ENCODE measurements at places on chromosomes 16 and 17.

- DNase-seq = no peak
Observed at GRCh38 chr16:3881499-3881990, 1.0 kb upstream of the CREBBP start.

GRCh38 chr16:84726079-84726668 lies 26.4 kb downstream of the USP10 start:
- peak; percentile 84 for DNase-seq

GRCh38 chr16:72847187-72848027 lies 200.5 kb downstream of the ZFHX3 start:
- no peak for DNase-seq

DNA sequence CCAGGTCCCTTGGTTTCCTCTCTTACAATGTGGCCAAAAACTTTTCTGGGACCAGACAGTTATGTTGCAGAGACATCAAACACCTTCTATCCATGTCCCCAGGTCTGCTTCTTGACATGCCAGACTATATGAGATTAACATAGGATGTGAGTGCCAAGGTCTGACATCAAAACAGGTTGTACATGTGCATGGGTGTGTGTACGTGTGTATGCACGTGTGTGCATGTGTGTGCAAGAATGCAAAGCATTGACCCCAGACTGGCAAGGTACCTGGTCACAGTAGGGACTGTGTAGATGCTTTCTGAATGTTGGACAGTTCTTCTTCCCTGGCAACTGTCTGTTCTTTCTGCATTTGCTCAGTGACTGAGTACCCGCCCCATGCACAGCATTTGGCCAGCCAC lies 85.6 kb downstream of the NDE1 start:
- DNase-seq = no peak

DNA sequence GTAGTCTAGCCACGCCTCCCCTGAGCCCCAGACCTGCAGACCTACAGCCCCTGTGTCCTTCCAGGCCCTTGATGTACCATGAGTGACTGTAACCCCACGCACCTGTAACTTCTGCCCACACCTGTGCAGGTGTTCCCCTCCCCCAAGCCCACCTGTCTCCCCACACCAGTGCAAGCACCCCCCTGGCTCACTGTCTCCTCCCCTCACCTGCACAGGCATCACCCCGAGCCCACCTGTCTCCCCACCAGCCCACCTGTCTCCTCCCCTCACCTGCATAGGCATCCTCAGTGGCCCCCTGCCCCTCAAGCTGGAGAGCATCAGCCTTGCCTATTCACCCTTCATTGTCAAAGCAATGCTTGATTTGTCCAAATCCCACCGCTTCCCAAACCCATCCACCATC lies 32.3 kb upstream of the ZC3H18 start:
- no peak for DNase-seq

DNA sequence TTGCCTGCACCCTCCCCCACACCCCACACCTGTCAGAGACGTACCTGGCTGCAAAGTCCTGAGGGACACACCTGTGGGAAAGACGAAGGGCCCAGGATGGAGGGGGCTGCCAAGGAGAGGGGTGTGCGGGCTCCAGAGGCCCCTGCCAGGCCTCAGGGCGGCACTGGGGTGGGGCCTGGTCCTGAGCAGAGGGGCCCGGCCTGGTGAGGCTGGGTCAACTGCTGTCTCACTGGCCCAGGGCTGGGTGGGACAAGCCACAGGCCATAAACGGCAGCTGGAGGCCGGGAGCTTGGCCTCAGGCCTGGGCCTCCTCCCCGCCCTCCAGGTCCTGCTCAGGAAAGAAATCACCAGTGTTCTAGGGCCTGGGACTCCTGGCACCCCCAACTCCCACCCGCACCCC lies 510 bp downstream of the TPSG1 start:
- peak; percentile 48 for DNase-seq

- DNase-seq = no peak
Observed at GRCh38 chr17:36743130-36743529, 141.7 kb downstream of the MRM1 start.

GRCh38 chr16:88634141-88634993 lies 4.0 kb upstream of the IL17C start:
- DNase-seq = peak; percentile 74

DNA sequence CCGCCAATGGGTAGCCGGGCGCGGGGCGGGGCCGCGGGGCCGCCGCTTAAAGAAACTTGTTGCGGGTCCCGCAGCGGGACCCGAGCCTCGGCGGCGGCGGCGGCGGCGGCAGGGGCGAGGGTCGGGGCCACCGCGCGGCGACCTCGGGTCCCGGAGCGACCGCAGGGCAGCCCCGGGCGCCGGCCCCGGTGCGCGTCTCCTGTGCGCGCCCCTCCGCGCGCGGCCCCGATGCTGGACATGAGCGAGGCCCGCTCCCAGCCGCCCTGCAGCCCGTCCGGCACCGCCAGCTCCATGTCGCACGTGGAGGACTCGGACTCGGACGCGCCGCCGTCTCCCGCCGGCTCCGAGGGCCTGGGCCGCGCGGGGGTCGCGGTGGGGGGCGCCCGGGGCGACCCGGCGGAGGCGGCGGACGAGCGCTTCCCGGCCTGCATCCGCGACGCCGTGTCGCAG lies at the start of gene SOX8:
Gene SOX8 (plus strand): TSS at position 76 of the 450 bp plus-strand sequence. CDS start 153 bp downstream, at position 229.
- peak; percentile 63 for DNase-seq

GRCh38 chr17:17890773-17891759 lies 54.3 kb upstream of the SREBF1 start:
- no peak for DNase-seq

- no peak for DNase-seq
Observed at GRCh38 chr16:79295162-79295561, 305.4 kb downstream of the MAF start.

GRCh38 chr16:1687427-1688316 lies 9.6 kb downstream of the JPT2 start:
- no peak for DNase-seq

DNA sequence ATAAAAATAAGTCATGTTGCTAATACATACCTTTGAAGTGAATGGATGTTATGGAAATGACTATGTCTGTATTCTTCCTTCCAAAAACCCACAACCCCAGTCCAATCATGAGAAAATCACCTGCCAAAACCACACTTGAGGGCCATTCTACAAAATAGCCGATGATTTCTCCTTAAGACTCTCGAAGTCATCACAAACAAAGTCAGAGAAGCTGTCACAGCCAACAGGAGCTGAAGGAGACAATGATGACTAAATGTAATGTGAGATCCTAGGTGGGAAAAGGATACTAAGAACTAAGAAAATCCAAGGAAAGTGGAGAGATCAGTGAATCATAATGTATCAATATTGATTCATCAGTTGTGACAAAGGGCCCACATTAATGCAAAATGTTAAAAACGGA lies 432.9 kb upstream of the DYNLRB2 start:
- no peak for DNase-seq

- DNase-seq = peak; percentile 12
Observed at GRCh38 chr16:11949527-11949926, 7.7 kb upstream of the NPIPB2 start.

DNA sequence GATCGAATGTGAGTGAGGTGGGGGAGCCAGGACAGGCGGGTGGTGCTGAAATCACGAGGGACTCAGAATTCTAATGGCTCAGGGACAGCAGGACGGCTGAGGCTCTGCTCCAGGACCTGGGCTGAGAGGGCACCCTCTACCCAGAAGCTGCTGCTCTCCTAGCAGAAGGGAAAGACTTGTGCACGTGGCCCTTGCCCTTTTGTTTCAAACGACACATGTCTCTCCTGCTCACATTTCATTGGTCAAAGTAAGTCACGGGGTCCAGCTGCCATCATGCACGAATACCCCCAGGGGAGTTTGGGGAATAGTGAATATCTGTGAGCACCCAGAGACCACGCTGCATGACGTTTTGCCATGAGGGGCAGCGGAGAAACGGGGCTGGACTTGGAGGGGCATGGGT lies 73.2 kb downstream of the RTN4RL1 start:
- no peak for DNase-seq

- peak; percentile 18 for DNase-seq
Observed at GRCh38 chr16:28264656-28265055, 27.7 kb upstream of the SBK1 start.

- no peak for DNase-seq
Observed at GRCh38 chr16:47461598-47462266, 601 bp downstream of the PHKB start.

- DNase-seq = no peak
Observed at GRCh38 chr17:15965528-15965927, 20.6 kb downstream of the ADORA2B start.

DNA sequence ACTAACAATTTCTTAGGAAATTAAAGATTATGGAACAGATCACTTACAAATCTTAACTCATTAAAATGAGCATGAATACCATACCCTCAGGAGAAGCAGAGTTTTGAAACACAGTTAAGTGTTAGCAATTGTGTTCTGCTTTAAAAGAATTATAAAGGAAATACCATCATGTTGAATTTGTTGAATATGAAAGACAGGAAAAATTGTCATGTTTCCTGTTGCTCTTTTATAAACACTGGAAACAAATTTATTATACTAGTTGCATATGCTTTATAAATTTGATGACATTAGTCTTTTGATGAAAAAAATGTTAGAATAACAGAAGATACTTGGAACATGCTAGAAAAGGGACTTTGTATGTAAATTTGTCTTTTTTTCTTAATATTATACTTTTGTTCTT lies 59.7 kb downstream of the VMP1 start:
- no peak for DNase-seq

GRCh38 chr17:40366861-40367518 lies 2.5 kb upstream of the GJD3 start:
- no peak for DNase-seq

DNA sequence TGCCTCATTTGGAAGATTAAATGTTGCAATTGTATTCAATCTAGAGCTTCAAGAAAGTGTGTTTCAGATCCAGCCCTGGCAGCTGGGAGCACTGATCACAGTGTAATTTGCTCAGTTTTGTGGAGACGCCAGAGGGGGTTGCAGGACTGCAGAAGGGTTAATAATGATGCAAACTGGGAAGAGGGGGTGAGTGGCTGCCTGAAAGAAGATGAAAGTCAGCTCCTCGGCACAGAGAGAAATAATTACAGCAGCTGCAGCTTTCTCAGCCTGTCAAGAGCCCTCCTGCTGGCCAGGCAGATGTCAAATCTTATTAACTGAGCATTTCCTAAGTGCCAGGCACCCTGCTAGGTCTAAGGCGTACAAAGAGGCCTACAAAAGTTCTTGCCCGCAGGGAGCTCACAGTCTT lies 97.7 kb downstream of the ZNF18 start:
- DNase-seq = no peak

GRCh38 chr17:58985971-58986370 lies 120.7 kb downstream of the TRIM37 start:
- no peak for DNase-seq

Data from pancreas (tissue), 10 donors.